ENCODE measurements at places on chromosomes 1 and 21.

- no peak for DNase-seq
Observed at GRCh38 chr1:221910222-221910621, 168.3 kb upstream of the DUSP10 start.

DNA sequence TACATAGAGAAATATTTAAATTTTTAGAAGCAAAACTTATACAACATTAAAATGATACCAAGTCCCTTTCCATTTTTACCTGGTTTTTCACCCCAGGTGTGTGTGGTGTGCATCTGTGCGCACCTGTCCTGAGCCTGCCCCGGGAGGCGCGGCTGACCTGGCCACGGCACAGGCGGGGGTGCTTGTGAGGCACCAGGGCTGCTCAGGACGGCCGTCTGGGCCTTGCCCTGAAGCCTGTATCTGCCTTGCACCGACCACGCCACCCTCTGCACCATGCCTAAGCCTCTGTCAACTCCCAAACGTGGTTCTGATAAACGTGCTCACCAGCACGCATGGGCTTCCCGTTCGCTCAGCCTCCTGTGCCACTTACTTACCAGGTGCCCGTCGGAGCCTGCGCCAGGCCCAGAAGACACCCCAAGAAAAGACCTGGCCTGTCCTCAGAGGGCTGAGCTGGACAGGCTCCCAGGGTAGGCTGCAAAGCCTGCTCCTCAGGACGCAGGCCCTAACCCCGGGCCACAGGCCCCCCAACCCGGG, 20.9 kb downstream of the PANK4 start:
- no peak for DNase-seq

GRCh38 chr1:155352631-155353030, 31.9 kb downstream of the RUSC1 start:
- no peak for DNase-seq

GRCh38 chr1:1847061-1847850, 43.6 kb downstream of the GNB1 start:
- DNase-seq: no peak

DNA sequence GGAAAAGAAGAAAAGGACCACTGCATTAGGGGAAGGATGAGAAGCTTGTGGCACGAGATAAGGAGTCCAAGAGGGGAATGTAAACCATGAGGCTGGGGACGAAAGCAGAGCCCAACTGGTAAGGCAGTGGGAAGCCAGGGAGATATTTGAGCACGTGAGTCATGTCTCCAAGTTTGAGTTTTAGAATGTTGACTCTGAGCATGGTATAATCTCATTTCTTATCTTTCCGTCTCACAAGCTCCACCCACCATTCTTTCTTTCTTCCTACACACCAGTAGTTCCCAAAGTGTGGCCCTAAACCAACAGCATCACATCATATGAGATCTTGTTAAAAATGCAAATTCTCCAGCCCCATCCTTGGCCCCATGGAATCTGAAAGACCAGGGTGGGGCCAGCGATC, 145.3 kb downstream of the PLPP3 start:
- no peak for DNase-seq

DNA sequence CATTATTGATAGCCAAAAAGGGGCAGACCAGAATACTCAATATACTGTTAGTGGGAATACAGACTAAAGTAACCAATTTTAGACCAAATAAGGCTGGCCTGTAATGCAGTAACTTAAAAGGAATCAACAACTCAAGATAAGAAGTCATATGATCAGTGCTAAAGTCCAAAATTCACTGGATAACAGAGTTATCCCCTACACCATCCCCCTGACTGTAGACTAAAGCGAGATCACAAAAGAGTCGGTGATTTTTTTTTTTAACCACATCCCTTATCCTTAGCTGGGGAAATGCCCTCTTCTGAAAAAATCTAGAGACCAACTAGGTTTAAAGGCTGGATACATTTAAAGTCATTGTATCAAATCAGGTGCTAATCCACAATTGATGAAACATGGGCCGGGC, 7.7 kb downstream of the UBR4 start:
- DNase-seq: no peak

GRCh38 chr1:228490120-228491078, 3.2 kb downstream of the RNF187 start:
- no peak for DNase-seq

- DNase-seq: no peak
Observed at GRCh38 chr1:13662493-13662892, 37.5 kb upstream of the PRDM2 start.

DNA sequence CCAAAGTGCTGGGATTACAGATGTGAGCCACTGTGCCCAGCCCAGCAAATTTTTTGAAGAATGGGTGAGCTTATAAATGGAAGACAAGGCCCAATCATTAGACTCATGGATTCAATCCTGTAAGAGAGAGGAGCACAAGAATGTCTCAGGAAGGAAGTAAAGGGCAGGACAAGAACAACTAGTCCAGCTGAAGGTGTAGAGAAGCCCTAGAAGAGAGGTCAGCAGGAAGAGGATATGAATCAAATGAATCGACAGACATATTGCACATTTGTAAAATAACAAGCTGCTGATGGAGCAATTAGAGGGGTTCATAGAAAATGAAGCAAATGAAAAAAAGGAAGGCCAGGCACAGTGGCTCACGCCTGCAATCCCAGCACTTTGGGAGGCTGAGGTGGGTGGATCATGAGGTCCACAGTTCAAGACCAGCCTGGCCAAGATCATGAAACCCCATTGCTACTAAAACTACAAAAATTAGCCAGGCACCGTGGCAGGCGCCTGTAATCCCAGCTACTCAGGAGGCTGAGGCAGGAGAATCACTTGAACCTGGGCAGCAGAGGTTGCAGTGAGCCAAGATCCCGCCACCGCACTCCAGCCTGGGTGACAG, 74.9 kb downstream of the MIS18A start:
- no peak for DNase-seq

- DNase-seq: no peak
Observed at GRCh38 chr1:172758259-172758658, 99.4 kb downstream of the FASLG start.

DNA sequence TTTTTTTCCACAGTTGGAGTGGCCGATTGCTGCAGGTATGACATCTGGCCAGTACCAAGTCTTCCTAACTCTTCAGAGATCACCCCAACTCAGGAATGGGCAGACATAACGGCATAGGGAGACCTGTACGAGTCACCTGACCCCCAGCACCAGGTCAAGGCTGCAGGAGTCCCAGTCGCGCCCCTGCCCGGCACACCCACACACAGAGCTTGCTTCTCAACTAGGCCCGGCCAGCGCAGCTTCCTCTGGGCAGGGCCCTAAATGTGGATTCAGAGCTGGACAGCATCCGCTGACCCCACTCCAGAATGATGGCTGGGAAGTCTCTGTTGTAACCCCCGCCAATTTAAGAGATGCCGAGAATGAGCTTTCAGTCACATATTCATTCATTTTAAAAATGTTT, 58.8 kb upstream of the CLDN14 start:
- DNase-seq: no peak
